Sciatic nerve (tissue), 2 donors: ENCODE measurements at places on chromosomes 16 and 17.
A peak's percentile ranks its signal among the peaks of the same experiment; 100 is the strongest.

DNA sequence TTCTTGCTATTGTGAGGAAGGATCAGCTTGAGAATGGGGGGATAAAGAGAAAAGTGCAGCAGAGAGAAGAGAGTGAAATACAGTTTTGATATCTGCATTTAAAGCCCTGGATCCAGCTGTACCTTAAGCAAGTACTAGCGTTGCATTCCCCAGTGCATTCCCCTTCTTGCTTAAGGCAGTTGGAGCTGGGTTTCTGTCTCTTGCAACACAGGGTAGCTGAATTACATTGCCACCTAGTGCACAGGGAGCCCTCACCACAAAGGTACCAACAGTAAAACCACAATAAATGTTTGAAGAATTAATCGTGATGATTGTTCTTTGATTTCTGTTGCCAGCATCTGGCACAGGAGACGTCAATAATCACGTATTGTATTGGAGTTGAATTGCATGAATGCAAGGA is 588.7 kb downstream of the RBFOX1 start:
- DNase-seq, result no peak

- no peak for DNase-seq
Observed at GRCh38 chr17:55624772-55625433, 97.8 kb downstream of the TMEM100 start.

- peak; percentile 72 for DNase-seq
Observed at GRCh38 chr17:8954339-8954738, 11.2 kb downstream of the PIK3R5 start.

- DNase-seq, result no peak
Observed at GRCh38 chr16:11542069-11542744, 44.5 kb downstream of the LITAF start.

DNA sequence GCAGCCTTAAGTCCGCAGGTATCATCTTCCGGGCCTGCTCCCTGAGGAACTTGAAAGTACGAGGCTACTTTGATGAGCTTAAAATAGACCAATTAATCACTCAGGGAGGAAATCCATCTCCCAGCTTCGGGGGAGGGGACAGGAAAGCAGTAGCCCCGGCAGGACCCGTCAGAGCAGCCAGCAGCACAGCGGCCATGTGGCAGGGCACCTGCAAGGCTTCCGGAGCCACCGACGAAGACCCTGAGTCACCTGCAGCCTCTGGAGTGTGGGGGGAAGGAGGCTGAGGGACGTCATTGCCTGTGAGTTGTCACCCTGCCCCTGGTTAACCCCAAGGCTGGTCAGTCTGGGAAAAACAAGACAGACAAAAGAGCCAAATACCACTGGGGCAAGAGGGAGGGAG is 4.4 kb upstream of the CYB561 start:
- no peak for DNase-seq

GRCh38 chr17:11651089-11651488 is 52.8 kb downstream of the DNAH9 start:
- DNase-seq, result no peak

DNA sequence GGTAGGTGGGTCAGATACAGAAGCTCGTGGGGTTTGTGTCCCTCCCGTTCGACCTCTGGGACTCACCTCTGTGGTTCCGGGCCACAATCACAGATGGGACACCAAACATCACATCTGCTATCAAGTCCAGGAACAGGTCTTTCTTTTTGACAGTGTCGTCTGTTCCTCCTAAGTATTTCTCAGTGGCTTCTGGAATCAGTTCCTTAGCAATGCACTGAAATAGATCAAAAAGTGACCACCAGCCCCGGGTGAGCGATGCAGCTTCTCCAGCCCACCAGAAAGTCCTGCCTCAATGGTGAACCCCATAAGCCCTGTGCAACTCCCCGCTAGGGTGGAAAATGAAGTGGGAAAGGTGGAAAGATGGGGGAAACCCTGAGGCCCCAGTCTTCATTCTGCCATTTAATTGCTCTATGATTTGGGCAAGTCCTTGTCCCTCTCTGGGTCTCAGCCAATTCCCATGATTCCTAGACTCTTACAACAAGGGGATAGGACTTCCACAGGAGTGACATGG is 22.4 kb downstream of the CES1 start:
- DNase-seq, result no peak

DNA sequence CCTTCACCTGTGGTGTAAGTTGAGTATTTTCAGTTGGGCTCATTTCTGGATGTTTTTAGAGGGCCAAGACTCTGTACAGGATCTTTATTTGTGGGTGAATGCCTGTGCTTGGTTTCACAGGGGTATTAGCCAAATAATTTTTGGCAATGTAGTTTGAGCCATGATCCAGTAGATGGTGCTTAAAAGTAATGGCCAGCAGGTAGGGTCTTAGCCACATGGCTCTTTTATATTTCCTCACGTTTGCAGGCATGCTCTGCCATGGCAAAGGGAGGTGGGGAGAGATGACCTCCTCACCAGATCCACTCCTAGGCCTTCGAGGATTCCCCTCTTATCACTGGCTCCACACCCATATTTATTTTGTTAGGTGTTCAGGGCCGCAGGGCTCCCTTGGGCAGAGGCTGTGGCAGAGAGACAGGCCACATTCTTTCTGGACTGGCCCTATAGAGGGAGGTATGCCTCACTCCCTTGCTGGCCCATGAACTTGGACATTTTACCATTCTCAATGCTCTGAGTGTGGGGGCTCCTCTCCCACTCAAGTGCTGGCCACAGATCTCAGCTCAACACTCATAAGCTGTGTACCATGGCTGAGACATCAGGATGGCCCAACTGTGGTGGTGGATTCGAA is 417.1 kb downstream of the XYLT1 start:
- DNase-seq, result no peak

DNA sequence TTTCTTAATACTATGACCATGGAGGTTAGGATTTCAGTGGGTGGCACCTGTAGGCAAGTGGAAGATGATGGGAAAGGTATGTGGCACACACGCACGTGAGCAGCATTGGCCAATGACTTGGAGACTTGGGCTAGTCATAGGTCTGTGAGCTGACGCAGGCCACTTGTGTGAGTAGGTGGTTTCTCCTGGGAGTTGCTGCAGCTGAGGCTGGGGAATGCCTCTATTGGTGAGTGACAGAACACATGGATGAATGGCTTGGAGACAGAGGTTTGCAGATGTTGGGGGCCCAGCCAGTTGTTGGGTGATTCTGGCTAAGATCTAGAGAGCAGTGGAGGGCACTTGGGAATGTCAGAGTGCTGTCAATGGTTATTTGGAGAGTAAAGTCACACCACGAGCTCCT is 64.1 kb downstream of the MARF1 start:
- DNase-seq, result no peak

GRCh38 chr17:58325289-58325726 is 3.3 kb downstream of the TSPOAP1 start:
- no peak for DNase-seq

DNA sequence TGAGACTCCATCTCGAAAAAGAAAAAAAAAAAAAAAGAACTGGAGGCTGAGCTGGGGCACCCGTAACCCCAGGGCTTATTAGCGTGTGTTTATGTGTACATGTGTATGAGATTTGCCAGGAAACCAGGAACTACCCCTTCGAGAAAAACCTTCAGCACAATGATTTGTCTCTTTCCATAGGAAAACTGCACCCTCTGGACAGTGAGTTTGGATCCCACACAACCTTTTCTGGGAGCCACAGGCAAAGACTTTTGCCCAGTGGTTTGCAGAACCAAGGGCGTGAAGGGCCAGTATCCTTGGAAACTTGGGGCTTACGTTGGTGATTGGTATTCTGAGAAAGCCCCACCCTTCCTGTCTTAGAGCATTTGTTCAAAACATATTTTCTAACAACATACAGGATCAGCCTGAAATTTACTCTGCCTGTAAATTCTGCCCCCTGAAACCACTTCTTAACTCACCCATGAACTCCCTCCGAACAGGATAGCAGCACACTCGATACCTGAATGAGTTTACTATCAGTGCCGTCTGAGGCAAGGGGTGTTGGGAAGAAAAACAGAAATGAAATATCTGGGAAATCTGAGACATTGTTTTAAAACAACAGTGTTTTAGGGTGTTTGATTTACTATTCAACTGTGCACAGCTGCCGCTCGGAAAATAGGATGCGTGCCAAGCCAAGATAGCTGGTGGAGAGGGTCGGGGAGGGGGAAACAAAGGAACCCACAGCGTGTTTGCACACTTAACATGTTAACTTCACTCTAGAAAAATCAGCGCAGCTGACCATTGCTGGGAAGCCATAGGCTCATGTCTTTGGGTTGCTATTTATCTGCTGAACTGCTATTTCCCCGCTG is 40.2 kb upstream of the MAF start:
- no peak for DNase-seq

- DNase-seq, result no peak
Observed at GRCh38 chr16:14564323-14564722, 65.7 kb downstream of the PARN start.

GRCh38 chr17:17032131-17032692 is 10.0 kb upstream of the MPRIP start:
- DNase-seq, result no peak

DNA sequence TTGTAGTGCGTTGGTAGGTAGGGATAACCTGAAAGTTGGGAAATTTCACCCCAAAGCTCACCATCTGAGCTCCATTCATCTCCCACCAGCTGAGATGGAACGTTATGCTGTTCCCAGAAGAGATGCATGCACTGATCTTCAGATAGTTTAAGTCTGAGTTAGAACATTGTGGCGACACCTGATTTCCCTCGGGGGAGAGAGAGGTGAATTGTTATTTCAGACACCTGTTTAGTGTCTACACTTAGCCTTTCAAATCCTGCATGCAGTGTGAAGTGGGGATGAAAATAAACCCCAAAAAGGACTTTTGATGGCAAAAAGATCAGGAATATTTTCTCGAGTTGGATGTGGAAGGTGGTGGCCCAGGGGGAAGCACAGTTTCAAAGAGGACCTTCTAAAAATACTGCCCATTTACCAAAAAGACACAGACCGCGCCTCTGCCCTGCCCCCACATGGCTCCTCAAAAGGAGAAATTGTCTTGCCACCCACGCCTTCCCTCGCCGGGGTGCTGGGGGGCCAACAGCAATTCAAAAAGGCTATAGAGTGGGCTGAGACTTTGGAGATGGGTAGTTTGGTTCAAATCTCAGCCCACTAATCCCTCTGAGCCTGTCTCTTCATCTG is 11.4 kb downstream of the CIITA start:
- DNase-seq, result no peak

DNA sequence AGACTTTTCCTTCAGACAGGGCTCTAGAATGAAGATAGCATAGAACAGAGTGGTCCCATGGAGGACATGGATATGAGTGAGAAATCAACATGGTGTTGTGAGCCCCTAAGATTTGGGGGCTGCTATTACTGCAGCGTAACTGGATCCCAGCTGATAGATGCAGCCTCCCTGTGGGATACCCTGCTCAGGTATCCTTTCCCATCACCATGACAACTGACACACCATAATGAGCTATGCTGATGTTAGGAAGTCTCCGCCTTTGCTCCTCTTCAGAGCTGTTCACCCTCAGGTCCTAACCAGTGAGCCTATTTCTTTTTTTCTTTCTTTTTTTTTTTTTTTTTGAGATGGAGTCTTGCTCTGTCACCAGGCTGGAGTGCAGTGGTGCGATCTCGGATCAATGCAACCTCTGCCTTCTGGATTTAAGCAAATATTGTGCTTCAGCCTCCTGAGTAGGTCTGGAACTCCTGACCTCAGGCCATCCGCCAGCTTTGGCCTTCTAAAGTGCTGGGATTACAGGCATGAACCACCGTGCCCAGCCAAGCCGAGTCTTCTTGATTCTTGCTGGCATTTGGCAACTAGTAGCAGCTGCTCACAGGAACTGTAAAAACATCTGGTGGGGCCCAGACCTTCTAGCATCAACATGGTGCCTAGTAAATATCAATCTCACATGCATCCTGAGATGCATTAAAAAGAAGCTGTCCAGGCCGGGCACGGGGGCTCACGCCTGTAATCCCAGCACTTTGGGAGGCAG is 17.1 kb downstream of the STX4 start:
- DNase-seq, result no peak

GRCh38 chr17:39719563-39720355 is 10.6 kb downstream of the MIEN1 start:
- no peak for DNase-seq

DNA sequence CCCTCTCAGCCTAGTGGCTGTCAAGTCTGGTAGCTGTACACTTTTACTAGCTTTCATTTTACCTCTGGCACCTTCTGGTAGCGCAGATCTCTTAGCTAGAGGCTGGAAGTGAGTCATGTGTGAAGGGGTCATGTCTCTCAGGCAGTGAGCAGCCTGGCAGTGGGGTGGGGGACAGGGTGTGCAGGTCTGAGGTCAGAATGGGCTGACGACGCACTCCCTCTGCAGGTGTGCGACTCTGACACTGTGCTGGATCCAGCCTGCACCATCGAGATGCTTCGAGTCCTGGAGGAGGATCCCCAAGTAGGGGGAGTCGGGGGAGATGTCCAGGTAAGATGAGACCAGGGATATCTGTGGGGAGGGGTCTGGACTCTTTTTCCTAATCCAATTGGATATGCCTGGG is 7.8 kb downstream of the HAS3 start:
- peak; percentile 45 for DNase-seq

DNA sequence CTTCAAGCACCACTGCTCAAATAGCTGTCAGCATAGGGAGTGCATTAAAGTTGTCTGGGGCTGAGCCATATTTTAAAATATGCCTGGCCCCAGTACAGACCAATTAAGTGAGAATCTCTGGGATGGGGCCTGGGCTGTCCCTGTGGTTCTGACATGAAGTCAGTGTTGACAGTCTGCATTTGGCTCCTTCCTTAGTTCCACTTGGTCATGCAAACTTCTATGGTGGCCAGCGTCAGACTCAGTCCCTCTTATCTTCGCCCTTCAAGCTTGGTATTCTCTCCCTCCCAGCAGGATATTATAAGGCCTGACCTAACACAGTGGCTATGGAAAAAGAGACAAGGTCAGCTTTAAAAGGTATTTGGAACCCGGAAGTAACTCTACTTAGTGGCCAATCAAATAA is 177.2 kb downstream of the PMP22 start:
- no peak for DNase-seq

DNA sequence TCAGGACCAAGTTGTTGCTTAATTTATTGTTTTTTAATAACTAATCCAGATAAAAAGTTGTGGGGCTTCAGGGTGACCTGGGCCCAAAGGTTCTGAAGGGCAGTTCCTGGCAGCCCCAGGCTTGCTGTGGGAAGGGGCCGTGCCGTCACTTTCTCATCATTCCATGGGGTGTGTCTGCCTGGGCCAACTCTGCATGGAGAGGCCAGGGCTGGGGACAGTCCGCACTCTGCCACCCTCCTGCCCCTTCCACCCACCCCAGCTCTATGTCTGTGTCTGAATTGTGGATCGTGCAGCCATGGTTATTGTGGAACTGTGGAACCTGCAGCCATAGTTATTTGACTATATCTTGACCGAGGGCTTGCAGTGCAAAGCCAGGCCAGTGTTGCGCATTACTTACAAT is 4.0 kb downstream of the LIMD2 start:
- peak; percentile 47 for DNase-seq
